ENCODE measurements at places on chromosomes 2 and 18.

DNA sequence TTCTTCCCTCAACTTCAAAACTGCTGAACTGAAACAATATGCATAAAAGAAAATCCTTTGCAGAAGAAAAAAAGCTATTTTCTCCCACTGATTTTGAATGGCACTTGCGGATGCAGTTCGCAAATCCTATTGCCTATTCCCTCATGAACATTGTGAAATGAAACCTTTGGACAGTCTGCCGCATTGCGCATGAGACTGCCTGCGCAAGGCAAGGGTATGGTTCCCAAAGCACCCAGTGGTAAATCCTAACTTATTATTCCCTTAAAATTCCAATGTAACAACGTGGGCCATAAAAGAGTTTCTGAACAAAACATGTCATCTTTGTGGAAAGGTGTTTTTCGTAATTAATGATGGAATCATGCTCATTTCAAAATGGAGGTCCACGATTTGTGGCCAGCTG is 8.4 kb downstream of the HOXD8 start:
- no peak for DNase-seq

GRCh38 chr2:189578272-189578950 is 2.2 kb downstream of the SLC40A1 start:
- DNase-seq = no peak

DNA sequence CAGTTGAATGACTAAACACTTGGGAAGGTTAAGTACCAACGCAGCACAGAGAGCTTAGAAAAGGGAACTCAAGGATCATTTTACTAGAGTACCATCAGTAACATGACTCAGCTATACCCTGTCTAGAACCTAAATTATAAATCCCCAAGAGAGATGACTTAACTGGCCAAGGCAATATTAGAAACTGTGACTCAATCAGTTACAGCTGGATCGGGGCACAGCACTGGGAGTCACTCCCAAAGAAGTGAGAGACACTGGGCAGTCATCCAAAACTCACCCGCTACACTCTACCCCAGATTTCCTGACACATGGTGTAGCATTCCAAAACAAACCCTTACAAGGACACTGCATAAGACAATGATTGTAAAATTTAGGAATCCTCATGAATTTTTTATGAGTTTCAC is 17.7 kb downstream of the IWS1 start:
- DNase-seq = peak; percentile 81

DNA sequence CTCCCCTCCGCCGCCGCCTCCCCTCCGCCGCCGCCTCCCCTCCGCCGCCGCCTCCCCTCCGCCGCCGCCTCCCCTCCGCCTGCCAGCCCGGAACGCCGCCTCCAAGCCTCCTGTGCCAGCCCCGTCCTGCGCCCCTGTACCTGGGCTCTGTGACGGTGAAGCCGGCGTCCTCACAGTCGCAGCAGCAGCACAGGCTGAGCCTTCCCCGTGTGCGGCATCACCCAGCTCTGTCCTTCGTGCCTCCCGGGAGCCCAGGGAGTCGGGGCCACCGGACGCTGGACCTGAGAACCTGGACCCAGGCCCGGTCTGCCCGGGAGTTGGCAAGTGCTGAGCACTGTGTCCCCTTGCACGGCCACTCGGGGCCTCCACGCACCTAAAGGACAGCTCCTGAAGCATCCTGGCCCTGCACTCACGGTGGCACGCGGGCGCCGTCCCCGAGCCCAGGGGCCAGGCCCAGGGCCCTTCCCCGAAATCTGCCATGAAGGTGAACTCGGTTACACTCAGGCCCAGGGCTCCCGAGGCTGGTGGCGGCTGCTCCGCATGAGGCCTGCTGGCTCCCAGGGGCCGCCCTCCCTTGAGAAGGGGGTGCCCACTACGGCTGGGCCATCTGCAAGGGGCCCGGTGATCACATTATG is 32.9 kb downstream of the RTP5 start:
- DNase-seq = no peak

DNA sequence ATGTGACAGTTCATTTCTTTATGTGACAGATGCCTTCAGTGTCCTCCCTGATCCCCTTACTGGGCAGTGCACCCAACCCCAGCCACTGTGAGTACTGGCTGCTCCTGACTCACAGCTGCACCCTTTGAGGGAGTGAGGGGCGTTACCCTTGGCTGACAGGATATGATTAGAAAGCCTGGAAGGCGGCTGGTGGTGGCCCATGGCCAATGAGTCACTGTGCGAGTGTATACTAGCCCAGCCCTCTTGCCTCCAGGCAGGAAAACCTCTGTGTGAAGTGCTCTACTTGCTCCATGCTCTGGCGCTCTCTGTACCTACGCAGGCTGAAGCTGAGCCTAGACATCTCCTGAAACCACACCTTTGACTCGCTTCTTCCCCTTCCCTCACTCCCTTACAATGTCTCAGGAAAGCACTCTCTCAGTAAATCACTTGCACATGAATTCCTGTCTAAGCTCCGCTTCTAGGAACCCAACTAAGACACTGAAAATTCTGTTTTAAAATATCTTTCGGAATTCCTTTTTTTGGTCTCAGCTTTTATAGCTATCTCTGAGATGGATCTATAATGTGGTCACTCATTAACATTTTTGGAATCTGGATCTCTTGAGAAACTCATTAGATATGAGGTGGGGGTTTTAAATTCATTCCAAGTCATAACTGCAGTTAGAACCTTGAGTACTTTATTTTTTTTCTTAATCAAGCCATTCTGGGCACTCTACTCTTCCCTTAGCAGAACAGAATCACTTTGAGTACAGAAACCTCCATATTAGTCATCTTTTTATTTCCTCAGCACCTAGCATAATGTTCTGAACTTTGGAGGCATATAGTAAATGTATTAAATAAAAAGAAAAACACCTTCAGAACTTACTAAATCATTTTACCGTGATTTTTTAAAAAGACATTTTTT is 25.3 kb upstream of the STAM2 start:
- DNase-seq = peak; percentile 86

DNA sequence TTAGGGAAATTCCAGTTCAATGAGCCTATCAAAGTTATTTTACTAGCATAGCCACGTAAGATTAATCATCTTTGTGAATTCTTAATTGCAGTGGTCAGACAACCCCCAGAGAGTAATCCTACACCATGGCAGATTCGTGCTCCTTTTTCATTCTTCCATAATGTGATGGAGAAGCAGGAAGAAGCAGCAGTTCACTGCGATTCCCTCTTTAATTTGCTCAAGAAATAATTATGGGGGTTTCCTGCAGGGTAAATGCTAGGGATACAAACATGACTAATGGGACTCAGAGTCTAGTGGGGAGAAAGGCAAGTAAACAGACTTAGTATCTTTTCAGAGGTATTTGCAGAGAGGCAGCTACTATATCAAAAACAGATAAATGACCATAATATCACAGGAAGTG is 175.8 kb upstream of the HNRNPA3 start:
- DNase-seq = peak; percentile 95

DNA sequence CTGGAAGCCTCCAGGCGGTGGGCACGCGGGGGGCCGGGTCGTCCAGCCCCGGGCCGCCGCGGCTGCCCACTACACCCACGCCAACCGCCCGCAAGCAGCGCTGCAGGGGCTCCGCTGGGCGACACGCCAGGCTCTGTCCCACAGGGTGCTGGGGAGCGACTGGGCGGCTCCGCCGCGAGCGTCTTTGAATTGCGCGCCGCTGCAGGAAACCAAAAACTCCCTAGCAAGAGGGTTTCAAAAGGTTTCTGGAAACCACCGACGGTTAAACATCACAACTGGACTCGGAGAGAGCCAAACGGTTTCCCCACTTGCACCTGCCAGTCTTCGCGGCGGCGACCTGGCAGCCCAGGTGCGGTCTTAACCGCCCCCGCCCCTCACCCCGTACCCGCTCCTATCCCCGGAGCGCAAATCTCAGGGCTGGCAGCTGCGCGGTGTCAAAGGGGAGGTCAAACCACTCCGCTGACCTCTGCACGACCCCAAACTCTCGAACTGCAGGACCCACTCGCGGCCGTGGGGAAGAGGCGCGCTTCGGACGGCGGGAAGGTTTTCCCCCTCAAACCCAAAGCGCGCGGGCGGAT is 1.0 kb downstream of the CXCR4 start:
- DNase-seq = peak; percentile 66

DNA sequence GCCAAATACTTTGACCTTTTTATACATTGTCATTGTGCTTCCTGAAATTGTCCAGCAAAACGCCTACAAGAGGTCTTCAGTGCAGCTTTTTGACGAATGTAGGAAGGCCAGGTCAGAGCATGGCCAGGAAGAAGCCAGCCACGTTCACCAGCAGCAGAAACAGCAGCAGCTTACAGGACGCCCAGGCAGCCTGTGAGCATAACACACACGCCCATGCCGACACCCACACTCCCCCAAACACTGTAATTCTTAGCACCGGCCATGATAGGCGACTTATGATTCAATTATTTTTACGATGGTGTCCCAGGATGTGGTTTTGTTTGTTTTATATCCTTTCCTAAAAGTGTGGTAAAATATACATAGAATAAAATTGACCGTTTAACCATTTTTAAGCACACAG is 249.1 kb upstream of the SALL3 start:
- DNase-seq = peak; percentile 54

- DNase-seq = peak; percentile 49
These were observed 52.0 kb downstream of the TNP1 start for GRCh38 chr2:216807857-216808272.

GRCh38 chr2:39429746-39430145 is 7.3 kb downstream of the MAP4K3 start:
- DNase-seq = no peak

DNA sequence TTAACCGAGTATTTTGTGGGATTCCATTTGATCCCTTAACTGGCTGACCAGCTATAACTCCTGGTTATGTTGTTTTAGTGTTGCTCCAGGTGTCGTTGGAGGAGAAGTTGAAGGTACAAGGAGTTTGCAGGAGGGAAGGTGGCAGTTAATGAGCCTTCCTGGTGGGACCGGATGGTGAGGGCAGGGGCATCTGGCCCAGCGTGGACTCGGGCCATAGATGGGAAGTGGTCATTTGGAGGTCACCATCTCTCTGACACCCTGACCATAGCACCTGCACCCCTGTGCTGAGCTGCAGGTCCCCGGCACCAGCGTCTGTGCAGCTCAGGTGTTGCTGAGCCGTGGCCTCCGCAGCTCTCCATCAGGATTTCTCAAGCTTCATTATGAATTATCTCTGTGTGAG is 51.4 kb upstream of the RBM44 start:
- DNase-seq = no peak

GRCh38 chr2:134713606-134714005 is 5.2 kb downstream of the TMEM163 start:
- no peak for DNase-seq

- DNase-seq = peak; percentile 43
These were observed 4.4 kb downstream of the BCL2 start for GRCh38 chr18:63315131-63315662.

DNA sequence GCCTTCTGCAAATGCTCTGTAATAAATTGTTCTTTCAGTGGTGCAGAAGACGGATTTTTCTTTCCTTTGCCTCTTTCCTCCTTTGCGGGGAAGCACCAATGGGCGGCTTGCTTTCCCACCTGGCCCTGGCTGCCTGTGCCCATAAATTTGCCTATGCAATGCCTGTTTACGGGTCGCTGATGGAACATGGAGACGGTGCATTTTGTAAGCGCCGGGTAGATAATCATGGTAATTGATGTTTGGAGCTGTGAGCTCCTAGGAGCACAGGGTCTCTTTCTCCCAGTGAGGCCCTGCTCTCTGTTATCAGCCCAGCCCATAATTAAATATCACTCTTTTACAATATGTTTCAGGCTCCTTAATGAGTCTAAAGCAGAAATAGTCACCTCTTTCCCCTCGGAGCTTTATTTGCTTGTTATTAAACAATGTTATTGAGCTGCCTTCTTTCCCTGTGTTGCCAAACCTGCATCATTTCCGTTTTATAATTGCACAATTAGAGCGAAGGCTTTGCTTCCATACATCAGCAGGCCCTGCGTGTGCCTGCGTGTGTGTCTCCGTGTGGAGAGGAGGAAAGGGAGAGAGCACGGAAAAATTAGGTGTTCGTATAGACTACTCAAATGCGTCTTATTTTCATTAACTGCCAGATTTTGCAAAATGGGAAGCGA is 437.4 kb upstream of the POU3F3 start:
- peak; percentile 85 for DNase-seq

GRCh38 chr2:40370007-40370395 is 81.9 kb downstream of the SLC8A1 start:
- DNase-seq = no peak

GRCh38 chr2:42084231-42084671 is 36.4 kb downstream of the PKDCC start:
- DNase-seq = peak; percentile 24

DNA sequence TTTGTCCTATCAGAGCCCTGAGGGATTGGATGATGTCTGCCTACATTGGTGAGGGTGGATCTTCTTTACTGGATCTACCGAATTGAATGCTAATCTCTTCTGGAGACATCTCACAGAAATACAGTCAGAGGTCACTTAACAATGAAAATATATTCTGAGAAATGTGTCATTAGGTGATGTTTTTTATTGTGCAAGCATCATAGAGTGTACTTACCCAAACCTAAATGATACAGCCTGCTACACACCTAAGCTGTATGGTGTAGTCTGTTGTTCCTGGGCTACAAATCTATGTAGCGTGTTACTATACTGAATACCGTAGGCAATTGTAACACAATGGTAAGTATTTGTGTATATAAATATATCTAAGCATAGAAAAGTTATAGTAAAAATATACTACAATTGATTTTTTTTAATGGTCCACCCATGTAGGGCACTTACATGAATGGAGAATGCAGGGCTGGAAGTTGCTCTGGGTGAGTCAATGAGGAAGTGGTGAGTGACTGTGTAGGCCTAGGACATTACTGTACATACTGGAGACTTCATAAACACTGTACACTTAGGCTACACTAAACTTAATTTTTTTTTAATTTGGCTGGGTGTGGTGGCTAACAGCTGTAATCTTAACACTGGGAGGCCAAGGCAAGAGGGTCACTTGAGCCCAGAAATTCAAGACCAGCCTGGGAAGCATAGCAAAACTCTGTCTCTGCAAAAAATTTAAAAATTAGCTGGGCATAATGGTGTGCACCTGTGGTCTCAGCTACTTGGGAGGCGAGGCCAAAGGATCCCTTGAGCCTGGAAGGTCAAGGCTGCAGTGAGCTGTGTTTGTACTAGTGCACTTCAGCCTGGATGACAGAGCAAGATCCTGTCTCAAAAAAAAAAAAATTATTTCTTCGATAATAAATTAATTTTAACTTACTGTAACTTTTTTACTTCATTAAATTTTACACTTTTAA is 226.3 kb upstream of the UBE2E3 start:
- no peak for DNase-seq

GRCh38 chr2:105052773-105053172 is 14.9 kb downstream of the MRPS9 start:
- DNase-seq = peak; percentile 41
